ENCODE measurements at places on chromosomes 5 and 9.

- no peak for DNase-seq
Observed at GRCh38 chr5:2258861-2259260, 376.1 kb upstream of the IRX4 start.

GRCh38 chr5:36796155-36796554, 80.4 kb upstream of the NIPBL start:
- no peak for DNase-seq

DNA sequence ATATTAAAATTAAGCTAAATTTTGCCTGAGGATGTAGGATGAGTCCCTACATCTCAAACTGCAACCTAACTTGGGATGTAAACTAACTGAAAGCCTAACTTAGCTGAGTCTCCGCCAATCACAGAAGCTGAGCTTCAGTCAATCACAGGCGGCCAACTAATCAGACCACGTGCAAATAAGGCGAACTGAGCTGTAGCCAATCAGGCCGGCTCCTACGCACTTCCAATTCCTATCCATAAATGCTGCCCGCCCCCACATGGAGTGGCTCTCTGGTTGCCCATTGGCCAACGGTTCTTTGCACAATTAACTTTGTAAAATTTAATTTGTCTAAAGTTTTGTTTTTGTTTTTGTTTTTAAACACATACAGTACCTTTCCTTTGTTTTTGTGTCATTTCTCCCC, 13.9 kb upstream of the GPX8 start:
- DNase-seq, result no peak

DNA sequence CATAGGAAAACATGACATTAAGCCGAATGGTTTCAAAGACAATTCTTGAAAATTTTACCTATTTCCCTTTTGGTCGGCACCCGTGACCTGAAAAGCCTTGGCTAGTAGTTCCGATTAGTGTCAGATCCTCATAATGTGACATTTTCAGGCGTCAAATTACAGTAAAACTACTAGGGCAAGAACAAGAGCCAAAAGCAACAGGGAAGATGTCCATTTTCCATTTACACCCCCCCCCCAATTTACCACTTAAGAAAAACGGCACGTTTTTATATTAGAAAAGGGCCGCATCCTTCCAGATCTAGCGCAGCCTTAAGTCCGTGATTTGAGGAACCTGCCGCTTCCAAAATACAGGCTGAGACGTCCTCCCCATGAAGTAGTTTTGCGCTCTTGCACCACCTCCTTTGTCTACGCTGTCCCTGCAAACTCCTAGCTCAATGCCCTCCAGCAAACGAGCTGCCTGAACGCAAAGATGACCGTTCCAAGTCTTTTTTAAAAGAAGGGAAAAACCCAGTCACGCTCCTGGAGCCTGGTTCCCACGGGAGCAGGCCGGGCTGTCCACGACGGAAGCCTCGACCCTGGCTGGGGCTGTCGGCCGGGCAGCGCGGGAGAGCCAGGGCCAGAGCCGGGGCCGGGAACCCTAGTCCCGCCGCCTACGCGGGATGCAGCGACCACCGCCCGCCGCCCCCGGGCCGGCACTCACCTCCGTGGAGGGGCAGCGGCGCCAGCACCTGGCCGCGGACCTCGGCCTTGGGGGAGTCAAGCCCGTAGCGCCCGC, 616 bp downstream of the RNF130 start:
- no peak for DNase-seq

DNA sequence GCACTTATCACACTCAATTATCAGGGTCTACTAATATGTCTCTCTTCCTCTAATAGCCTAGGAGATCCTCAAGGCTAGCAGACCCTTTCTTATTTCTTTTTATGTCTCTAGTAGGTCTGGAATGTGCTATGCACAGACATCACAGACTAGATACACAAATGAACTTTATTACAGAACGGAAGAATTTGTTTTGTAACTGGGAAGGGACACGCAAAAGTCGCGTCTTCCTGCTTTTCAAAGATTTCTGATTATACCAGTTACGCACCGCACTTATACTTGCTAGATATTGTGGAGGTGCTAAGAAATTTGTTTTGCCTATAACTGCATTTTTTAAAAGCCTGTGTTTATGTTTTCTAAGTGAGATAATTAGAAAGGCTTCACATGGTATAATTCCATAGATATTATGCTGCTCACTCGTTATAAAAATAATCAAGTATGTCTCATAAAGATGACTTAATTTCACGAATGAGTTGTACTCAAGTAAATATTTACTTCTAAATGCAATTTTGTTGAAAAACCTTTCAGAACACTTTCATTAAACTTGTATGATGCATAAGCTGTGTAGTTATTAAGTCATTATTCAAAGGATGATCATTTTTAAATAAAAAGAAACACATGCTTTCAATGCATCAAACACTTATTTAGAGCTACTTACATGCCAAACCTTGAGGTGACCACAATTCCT, 662.6 kb downstream of the ACTL7B start:
- no peak for DNase-seq

GRCh38 chr9:96524764-96525163, 74.8 kb downstream of the HABP4 start:
- DNase-seq, result no peak

- DNase-seq, result no peak
Observed at GRCh38 chr5:154829589-154830218, 20.7 kb downstream of the FAXDC2 start.

DNA sequence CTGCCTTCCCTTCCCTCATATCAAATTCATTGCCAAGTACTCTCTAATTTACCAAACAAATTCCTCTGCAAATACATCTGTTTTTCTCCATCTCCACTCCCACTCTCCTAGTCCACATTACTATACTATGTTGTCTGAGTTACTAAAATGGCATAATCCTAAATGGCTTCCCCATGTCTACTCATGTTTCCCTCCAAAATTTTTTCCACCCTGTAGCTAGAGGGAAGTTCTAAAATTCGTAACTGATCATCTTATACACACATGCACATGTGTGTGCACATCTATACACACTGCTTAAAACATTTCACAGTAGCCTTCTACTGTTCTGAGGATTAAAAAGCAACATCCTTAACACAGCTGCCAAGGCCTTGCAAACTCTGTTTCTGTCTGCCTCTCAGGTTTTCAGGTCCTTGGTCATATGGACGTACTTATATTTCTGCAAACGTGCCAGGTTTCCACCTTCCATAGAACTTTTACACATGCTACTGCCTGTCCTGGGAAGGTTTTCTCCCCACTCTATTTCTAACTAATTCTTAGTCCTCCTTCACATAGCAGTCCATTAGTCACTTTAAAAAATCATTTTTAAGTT, 140.6 kb downstream of the LURAP1L start:
- DNase-seq, result no peak

- no peak for DNase-seq
Observed at GRCh38 chr5:7805379-7805778, 45.6 kb downstream of the CFAP90 start.

DNA sequence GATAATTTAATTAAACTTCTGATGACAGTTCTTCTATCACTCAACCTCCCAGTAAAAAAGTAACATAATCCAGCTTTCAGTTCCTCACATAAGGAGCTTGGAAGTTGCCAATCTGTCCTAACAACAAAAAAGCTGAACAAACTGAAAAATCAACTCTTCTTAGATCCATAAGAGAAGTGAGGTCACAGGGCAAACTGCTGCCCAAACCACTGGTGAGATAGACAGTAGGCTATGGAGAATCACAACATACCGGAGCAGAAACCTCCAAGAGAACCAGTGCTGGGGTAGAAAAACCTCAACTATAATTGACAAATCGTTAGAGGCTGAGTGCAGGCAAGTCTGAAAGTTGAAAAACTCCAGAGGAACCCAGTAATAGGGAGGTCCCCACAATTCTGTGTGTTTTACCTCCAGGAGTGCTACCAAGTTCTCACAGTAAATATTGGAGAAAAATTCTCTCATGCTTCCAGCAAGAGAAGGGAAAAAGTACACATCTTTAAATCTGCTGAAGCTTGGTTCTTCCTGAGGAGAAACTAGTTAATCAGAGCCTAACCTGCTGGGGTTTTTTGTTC, 300.0 kb downstream of the PDE4D start:
- DNase-seq, result no peak

DNA sequence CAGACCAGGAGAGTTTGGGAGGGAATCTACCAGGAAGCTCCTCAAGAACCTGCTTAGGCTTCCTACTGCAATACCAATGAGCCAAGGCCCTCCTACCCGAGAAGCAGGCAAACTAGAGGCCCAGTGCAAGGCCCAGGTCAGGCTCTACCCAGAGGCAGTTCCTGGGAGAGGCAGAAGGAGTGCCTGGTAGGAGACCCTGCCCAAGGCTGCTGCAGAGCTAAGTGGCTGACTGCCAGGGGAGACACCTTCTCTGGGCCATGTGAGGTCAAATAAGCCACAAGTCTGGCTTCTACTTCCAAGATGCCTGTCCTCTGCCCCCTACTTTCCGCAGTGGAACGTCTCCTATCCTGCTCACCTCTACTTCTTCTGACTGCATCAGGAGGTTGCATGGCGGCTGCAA, 17.8 kb downstream of the ACSL6 start:
- no peak for DNase-seq

GRCh38 chr5:72272398-72272797, 47.6 kb downstream of the MRPS27 start:
- DNase-seq, result no peak

- no peak for DNase-seq
Observed at GRCh38 chr9:121956808-121957207, 136.3 kb downstream of the TTLL11 start.

Data from esophagus squamous epithelium (tissue), 5 donors.